ENCODE measurements at places on chromosomes 1 and 21.

DNA sequence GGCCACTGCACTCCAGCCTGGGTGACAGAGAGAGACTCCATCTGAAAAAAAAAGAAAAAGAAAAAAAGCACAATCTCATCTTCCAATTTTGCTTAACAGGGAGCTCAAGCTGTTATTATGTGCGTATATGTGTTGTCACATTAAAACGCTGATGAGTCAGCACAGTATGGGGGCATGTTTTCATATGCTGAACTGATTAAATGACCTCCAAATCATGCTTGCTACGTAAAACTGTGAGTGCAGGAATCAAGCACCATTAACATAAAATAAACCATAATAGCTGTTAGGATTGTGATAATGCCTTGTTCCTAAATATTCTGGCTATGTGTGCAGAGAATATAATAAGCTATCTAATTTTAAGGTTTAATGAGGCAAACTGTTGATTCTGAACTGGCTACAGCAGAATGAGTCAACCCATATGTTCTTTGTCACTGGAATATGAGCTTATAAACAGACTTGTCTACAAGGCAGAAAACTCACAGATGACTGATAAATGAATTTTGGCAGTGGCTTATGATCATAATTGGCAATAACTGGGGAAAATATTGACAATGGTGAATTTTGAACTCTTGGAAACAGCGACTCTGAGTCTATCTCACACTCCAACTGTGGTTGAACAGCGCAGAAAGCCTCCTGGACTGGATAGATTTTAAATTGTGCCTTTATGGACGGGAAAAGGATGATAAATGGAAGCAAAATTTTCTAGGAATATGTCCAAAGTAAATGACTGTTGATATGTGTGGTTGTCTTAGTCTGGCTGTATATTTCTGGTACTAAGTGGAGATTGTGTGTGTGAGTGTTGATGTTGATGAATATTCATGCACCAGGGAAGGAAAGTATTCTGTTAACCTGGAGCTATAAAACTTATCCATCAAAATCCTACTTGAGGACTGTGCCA, 75.5 kb downstream of the VCAM1 start:
- DNase-seq, result no peak

DNA sequence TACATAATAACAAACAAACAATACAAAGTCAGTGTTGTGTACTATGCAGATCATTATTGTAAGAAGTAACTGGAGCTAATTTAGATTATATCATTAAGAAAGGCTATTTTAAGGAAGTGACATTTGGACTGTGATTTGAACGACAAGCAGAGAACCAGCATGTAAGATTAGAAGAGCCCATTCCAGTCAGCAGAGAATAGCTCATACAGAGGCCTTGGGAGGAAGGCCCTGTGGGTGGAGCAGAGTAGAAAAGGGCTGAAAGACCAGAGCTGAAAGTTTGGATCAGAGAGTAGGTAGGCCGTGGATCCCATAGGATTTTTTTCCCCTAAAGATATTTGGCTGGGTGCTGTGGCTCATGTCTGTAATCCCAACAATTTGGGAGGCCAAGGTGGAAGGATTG, 190.1 kb downstream of the OMA1 start:
- DNase-seq, result no peak

GRCh38 chr1:228793032-228793431, 57.8 kb downstream of the RHOU start:
- DNase-seq, result no peak

DNA sequence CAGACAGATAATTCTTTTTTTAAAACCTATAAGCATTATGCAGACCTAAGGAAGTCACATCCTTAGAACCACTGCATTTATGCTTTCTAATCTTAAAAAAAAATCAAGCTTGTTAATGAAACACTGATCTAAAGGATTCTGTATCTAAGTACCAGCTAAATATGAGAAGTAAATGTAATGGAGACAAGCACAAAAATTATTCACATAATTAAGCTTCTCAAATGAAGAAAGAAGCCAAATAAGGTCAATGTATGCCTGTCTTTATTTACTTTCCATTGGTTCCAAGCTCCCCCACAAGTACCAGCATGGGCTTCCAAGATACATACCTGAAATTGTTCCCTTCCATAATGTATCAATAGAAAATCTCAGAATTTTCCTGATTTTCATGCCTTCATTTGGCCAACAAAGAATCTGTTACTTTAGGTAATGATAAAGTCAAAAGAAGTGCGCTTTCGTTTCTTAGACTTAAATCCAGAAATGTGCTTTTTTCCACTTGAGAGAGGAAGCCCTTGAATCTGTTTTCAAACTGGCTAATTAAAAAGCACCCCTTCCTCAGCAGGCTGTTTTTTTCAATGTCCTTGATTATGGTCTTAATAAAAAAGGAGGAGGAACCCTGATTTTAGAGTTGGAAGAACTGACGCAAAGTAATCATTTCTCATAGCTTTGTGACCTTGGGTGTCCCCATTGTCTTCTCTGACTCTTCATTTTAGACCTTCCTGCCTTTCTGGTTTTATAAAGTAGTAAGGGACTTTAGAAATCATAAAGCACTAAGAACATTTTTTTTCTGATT, 3.8 kb downstream of the RGS2 start:
- DNase-seq, result no peak

DNA sequence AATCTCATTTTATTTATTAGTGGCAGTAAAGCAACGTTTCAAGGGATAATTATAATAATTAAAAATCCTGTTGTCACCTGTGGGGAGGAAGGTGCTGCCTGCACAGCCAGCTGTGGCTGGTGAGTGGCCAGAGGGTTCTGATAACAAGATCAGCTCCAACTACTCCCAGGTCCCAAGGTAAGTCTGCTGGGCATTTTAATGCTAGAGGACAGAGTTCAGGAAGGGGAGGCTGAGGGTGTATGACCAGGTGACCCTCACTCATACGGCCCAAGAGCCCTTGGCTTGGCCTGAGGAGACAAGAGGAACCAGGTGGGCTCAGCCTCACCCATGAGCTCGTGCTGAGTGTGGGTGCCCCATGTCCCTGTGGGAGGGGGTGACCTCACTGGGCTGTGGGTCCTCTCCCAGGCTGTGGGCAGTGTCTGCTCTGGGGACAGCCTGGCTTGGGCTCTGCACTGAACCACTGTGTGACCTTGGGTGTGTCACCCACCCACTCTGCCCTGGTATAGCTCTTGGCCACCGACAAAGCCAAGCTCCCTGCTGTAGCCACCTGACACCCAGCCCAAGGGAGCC, 223.8 kb downstream of the PTPRU start:
- DNase-seq, result no peak
